GOT3 (cell line): ENCODE measurements at places on chromosomes 12 and 14.

DNA sequence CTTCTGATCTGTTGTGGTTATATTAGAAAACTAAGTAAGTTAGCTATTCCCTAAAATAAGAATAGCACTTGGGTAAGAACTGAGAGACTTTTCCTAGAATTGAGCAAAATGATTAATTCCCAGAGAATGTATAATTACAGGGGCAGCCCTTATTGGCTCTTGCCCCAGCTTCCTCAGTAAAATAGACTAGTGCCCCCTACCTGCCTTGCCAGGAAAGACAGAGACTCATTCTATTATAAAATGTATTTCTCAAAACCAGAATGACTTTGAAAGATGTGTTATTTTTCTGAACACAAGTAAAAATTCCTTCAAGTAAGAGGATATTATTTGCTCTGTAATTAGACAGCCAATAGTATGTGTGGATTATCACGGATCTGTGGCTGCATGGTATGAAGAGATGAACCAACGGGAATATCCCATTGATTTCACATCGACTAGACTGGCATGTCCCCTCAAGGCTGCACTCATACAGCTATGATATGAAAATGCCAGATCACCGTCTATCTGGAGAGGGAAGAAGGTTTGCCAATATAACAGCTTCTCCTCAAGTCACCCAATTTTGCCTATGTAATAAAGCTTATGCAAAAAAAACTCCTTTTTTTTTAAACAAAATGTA, 7.4 kb upstream of the GLRX5 start:
- DNase-seq, result no peak

- no peak for DNase-seq
These were observed 101.0 kb downstream of the BEGAIN start for GRCh38 chr14:100486025-100486828.

GRCh38 chr12:55818140-55818728, 393 bp downstream of the ORMDL2 start:
- DNase-seq, result no peak

DNA sequence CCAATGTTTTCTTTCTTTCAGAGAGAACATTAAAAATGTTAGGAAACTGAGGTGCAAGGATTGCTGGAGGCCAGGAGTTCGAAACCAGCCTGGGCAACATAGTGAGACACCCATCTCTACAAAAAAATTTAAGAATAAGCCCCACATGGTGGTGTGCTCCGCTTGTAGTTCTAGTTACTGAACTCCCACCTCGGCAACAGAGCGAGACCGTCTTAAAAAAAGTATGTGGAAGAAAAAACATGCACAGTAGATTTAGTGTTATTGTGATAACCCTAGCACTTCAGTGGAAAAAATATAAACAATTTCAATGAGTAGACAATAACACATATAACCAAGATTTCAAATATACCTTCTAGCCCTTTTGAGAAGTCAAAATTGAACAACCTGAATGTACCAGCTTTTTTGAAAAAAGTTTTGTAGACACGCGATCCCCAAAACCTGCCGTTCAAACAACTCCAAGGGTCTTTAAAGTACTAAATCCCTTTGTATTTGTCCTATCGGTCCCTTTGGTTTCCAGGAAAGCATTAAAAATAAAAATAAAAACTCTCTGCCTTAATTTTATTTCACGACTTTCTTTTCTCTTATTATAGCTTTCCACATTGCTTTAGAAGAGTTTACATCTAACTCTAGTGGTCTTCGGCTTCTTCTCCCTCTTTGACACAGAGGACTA, 1.0 kb upstream of the ANO6 start:
- no peak for DNase-seq

DNA sequence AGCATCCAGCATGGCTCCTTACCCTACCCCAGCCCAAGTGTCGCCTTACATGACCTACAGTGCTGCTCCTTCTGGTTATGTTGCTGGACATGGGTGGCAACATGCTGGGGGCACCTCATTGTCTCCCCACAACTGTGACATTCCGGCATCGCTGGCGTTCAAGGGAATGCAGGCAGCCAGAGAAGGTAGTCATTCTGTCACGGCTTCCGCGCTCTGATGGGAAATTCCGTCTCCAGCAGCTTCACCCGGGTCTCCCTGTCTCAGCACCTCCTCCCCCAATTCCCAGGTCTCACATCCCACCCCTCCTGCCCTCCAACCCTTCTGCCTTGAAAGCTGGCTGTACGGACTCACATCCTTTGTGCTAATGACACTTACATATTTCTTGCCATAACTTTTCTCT, 14.6 kb downstream of the PAX9 start:
- no peak for DNase-seq

DNA sequence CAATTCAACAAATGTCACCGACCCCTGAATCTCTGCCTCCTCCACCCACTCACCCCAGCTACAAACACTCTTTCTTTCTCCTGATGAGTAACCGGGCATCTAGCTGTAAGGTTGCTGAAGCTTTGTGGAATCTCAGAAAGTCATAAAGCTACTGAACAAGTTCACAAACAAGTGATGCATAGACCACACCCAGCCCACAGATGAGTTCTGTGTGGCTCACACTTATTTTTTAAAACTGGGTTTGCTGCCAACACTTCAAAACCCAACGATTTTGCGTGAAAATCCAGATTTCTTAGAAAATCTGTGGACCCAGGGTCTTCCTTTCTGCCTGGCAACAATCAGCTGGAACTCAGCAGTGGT, 96.1 kb downstream of the APAF1 start:
- no peak for DNase-seq

- DNase-seq, result no peak
These were observed 38.7 kb downstream of the SETD3 start for GRCh38 chr14:99441918-99442317.

DNA sequence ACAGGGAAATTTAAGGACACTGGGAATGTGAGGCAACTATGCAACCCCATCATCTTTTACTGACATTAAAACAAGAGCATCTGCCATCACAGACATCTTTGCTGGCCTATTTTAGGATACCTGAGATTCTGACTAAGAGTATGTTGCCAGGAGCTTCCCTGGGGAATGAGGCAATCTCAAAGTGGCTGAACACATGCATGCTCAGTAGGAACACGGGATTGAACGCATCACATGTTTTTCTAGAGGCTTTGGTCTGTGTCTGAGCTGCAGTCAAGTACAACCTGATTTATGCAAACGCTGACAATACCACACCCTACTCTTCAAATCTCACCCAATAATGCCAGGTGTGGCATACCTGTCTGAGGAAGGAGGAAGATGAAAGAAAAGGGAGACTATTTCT, 416.5 kb downstream of the NELL2 start:
- DNase-seq, result no peak

DNA sequence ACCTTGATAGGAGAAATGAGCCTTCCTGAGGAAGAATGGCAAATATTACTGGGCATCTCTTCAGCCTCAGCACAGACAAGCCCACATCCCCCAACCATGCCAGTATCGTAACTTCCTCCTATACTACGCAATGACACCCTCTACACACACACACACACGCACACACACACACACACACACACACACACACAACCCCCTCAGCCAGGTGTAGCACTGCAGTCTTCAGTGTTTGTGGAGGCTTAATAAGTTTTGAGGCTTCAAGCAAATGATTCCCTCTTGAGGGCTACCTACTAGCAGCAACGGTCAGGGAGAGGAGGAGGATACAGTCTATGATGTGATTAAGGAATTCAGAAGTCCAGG, 1.6 kb downstream of the DGKA start:
- DNase-seq, result no peak

DNA sequence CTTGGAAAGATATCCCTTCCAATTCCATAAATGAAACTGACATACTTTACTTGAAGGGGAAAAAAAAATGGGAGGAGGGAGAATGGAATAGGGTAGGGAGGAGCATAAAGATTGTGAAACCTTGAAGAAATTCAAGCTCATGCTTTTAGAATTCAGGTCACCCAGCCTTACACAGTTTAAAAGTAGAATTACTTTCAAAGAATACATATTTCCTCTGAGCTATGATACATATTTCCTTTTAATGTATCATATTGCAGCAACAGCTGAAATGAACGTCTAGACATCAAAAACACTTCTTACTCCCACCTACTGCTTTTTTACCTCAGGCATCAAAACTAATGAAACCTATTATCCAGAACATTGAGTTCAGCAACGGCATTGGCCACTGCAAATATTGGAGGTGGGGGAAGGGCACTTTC, 156.0 kb downstream of the MED13L start:
- no peak for DNase-seq

GRCh38 chr14:34027990-34028495, 77.2 kb upstream of the EGLN3 start:
- DNase-seq, result no peak

GRCh38 chr12:82425241-82425640, 66.9 kb downstream of the METTL25 start:
- no peak for DNase-seq

DNA sequence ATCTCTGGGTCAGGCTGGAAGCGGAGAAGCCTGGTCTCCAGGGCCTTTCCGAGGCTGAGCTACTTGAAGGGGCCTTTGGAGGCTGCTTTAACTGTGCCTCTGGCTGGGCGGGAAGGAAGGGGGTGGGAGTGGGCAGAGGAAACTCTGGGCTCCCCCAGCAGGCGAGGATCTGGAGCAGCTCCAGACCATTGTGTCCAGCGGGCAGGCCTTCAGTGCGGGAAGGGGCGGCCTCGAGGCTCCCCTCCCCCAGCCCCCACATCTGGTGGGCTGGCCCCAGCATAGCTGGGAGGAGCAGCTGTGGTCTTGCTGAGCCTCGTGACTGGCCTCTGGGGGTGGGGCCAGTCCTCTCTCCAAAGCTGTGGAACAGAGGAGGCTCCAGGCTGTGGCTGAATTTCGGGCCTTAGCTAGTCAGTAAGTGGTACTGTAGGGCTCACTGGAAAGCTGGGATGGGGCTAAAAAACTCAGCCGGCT, 3.4 kb downstream of the TAMALIN start:
- no peak for DNase-seq

- DNase-seq, result no peak
These were observed 236.8 kb downstream of the ALX1 start for GRCh38 chr12:85516667-85517325.

GRCh38 chr14:96125536-96125935, 79.1 kb upstream of the BDKRB2 start:
- no peak for DNase-seq

GRCh38 chr12:176321-177181, 37.4 kb downstream of the SLC6A12 start:
- no peak for DNase-seq

DNA sequence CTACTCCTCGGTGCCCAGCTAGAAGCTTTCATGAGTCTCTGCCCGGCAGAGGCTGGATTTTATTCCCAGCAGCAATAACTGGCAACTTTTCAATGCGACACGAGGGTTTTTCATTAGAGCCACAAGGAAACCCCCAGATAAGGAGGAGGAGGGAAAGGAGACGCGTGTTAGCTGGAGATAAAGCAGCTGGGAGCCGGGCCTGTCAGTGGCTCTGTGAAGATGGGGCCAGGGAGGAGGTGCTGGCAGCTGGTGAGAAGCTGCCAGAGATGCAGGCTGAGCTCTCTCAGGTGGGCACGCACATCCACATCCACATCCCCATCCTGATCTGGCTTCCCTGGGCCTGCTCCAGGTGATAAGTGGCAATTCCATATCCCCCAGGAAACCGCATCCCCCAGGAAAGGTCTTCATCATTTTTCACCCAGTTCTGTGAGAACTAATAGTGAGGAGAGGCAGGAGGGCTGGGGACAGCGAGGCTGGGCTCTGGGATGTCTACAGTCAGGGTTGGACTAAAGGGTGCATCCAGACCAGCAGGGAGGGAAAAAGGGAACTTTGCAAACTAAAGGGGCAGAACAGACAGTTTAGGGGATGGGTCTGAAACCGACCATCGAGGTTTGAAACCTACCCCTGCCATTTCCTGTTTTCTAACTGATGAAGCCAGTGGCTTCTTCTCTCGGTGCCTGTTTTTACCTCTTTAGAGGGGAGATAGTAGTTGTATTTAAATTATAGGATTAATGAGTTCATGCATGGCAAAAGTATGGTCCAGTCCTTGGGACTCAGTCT, 413.2 kb downstream of the DPF3 start:
- no peak for DNase-seq

DNA sequence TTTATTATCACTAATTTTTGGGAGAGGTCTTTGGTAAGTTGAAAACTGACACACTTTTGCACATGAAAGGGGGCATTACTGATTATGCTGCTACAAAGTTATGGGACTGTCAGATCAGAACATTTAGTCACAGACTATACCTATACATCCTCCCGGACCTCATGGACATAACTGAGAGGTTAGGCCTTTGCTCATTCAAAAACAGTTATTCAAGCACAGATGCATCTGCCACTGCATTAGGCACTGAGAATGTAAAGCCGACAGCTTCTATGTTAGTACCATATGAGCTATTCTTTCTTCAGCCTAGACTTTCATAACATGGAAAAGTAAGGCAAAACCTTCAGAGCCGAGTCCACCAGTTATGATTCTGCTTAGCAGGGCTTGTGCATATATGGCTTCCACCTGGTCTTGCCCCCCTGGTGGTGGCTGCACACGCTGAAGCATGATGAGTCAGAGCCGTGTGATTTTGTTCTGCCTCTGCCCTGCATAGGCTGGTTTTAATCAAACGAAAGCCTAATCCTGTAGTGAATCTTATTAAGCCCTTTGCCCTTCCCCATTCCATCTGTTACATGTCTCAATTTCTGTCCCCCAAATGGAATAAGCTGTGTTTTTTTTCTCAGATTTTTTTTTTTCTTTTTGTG, 21.8 kb upstream of the RNU6-8 start:
- DNase-seq, result no peak

DNA sequence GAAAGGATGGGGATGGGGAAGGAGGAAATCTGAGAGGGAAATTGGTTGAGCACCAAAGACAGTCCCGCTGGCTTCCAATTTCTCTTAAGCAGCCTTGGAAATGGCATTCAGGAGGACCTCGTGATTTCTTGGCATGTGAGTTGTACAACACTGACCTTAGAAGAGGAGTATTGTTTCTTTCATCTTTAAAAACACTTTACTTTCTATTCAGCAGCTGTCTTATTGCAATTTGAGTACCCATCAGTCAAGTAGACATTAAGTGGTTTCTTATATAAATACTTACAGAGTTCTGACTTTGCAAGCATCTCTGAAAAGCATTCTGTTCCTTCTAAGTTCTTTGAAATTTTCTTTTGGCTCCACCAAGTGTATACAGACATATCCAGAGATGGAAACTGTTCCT, 83.2 kb downstream of the LMNTD1 start:
- DNase-seq, result no peak

DNA sequence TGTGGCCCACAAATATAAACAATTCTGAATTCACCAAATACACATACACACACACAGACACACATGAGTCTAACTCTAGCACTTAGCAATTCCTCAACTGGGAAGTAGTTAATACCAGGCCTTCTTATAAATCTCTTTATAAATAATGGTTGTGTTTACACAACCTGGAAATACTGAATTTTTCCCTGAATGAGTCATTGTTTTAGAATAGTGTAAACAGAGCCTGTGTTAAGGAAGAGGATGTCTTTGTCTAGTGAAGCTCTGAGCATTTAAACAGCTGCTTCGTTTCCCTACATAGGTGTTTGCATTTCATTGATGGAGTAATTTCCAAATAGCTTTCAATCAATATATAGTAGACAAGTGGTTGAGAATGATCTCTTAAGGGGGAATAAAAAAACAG, 218.8 kb downstream of the BTG1 start:
- DNase-seq, result no peak

- DNase-seq, result no peak
These were observed 14.2 kb downstream of the FAM161B start for GRCh38 chr14:73935666-73936065.

GRCh38 chr12:78684419-78684818, 180.2 kb upstream of the SYT1 start:
- no peak for DNase-seq
